ENCODE measurements at places on chromosomes 2 and 18.

DNA sequence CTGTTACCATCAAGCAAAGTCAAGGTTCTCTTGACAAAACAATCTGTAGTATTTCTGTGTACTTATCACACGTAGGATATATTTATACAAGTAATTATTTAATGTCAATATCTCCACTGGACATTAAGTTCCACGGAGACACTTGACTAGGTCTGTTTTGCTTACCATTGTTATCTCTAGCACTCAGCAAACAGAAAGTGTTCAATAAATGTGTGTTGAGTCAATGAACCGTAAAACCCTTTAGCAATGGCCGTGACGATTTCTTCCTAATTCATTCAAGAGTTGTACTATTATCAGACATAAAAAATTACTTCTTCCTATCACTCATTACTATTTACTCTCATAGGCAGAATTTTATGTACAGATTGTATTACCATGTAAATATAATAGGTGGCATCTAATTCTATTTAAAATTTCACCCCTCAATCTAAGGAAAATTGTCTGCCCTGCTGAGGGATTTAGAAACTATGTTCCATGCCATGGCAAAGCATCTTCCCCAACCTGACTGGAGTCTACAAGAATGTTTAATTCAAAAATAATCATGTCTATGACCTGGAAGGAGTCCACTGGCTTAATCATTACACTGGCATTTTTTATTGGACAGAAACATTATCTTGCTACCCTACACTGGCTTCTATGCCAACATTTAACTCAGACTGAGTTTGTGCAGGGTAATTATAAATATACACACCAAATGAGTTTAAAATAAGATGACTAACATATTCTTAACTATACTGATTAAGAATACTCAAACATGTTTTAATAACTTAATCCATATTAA is 301.9 kb downstream of the ZEB2 start:
- no peak for DNase-seq

DNA sequence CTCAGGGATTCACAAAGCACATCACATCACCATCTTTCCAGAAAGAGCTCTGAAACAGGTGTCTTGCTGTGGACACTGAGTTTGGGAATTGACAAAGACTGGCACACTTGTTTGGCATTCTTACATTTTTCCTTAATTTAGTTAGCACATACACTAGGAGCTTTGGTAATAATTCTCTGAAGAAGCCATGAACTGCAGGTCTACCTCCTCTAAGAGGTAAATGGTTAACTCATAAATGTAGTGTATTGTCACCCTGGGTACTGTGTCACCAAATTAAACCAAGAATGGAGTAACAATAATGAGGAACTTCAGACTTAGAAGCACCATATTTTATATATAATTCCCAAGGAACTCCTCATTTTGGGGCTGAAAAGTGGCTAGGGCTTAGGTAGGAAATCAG is 22.6 kb downstream of the EIF4E2 start:
- DNase-seq = no peak

DNA sequence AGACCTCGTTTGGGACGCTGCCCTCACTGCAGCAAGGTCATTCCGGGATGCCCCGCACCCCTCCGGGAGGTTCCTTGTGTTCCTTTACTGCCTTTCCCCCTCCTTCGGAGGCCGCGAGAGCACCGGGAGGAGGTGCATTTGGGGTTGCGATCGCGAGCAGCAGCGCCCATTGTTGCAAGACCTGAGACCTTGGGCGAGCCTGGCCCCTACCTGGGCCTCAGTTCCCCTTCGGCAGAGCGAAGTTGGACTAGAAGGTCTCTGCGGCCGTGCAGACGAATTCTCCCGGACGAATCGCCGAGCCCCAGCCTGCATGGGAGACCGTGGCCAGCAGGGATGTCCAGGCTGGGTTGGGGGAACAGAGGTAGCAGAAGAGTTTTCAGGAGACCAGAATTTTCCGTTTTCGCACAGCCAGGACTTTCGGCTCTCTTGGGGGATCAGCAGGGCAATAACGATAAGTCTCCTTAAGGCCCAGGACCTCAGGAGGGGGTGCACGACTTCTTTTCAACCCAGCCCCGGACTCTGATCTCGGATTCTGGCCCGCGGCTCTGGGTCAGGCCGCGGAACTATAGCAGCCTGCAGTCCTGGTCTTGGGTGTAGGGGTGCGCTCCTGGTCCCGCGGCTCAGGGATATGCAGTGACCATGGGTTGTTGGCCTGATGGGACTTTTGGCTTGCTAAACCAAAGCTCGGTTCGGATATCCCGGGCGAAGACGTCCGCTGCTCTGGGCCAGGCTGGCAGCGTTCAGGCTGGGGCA is 2.8 kb downstream of the GDF7 start:
- DNase-seq = no peak

DNA sequence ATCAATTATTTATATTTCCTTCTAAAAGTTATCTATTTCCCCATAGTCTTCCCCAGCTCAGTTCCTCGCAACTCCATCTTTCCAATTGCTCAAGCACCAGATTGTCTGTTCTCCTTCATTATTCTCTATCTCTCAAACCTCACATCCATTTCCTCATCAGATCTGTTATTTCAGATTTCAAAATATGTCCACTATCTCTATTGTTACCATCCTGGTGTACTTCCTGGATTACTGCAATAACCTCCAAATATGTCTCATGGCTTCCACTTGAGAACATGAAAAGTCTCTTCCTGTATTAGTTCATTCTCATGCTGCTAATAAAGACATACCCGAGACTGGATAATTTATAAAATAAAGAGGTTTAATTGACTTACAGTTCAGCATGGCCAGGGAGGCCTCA is 641.7 kb upstream of the ZEB2 start:
- no peak for DNase-seq

DNA sequence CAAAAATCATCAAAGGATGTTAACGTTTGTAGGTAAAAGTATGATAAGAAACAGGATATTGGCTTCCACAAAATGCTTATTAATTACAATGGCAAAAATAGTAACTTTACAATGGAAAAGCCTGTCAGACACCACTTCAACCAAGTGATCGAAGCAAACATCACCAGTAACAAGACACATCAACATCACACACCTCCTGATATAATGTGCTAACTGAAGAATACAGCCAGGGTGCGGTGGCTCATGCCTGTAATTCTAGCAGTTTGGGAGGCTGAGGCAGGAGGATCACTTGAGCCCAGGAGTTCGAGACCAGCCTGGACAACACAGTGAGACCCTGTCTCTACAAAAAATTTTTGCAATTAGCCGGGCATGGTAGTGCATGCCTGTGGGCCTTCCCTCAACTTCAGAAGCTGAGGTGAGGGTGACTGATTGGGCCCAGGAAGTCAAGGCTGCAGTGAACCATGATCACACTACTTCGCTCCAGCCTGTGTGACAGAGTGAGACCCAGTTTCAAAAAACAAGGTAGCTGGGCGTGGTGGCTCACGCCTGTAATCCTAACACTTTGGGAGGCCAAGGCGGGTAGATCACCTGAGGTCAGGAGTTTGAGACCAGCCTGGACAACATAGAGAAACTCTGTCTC is 15.0 kb downstream of the MGAT4A start:
- DNase-seq = no peak

DNA sequence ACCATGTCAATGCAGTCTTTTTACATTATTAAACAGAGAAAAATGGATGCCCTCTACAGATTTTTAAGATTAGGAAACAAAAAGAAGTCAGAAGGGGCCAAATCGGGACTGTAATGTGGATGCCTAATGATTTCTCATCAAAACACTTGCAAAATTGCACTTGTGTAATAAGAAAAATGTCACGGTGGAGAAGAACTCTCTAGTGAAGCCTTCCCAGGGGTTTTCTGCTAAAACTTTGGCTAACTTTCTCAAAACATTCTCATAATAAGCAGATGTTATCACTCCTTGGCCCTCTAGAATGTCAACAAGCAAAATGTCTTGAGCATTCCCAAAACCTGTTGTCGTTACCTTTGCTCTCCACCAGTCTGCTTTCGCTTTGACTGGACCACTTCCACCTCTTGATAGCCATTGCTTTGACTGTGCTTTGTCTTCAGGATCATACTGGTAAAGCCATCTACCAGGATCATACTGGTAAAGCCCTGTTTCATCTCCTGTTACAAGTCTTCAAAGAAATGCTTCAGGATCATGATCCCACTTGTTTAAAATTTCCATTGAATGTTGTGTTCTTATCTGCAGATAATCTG is 226.8 kb downstream of the TNS1 start:
- DNase-seq = no peak

- DNase-seq = no peak
Measured at GRCh38 chr2:232632904-232633412, 446 bp upstream of the EFHD1 start.

- no peak for DNase-seq
Measured at GRCh38 chr2:63121055-63121834, 70.6 kb downstream of the OTX1 start.

- no peak for DNase-seq
Measured at GRCh38 chr2:195044801-195045200, 612.2 kb upstream of the SLC39A10 start.

DNA sequence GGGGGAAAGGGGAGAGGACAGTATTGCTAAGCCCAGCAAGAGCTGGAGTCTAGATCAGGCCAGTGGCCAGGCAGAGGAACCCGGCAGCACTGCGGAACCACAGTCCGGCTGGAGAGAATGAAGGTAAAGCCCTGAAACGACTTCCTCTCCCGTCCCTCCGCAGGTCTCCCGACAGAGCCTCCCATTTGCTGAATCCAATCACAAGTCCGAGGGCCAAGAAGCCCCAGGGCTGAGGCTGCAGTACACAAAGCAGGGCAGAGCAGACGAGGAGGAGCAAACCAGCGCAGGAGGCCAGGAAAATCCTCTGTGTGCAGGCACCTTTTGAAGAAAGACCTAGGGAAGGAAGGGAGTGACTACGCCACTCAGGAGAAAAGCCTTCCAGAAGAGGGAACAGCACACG is 104.4 kb downstream of the OSBPL1A start:
- no peak for DNase-seq

GRCh38 chr18:75439348-75439747 is 11.8 kb upstream of the SMIM21 start:
- DNase-seq = no peak

Data from stimulated activated CD4-positive, alpha-beta T cell treated with anti-CD3 and anti-CD28 coated beads, TNF-alpha, amount 100 ng/mL, for 4 hours (primary cell).